ENCODE measurements at places on chromosomes 1 and 21. TPM values are rescaled to one million over a fixed set of nuclear protein-coding genes. Genes with fewer than 3 reads are reported as not detected.

RNF186 gene
- total RNA-seq: not detected

DNA sequence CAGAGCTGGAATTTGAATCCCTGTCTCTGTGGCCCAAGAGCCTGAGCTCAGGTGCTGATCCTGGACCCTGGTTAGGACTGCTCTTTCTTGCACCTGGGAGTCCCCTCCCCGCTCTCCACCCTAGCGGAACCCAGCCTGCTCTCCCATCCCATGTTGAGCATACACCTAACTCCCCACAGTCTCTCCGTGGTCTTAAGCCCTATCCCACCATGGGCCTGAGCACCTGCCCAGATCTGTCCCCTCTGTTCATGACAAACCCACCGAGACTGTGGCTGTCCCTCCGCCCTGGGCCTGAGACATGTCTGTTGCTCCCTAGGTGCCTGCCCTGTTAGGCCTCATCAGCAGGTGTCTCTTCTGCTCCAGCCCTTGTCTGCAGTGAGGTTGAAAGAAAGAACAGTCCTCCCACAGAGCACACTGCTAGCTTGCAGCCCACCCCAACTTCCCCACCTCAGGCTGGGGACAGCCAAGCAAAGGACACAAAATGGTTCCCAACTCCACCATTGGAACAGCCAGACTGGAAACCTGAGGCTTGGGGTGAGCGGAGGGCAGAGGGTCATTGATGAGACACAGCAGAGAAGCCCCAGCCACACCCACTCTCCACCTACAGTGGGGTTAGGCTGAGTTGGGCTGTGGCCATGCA, 118.5 kb downstream of the MATN1 start:
- DNase-seq: no peak

F3 gene
- 1.4 TPM for total RNA-seq

- DNase-seq: no peak
These were observed 31.4 kb downstream of the EPS15 start for GRCh38 chr1:51487628-51488027.

MSH4 gene
- 0.22 TPM for total RNA-seq

DNA sequence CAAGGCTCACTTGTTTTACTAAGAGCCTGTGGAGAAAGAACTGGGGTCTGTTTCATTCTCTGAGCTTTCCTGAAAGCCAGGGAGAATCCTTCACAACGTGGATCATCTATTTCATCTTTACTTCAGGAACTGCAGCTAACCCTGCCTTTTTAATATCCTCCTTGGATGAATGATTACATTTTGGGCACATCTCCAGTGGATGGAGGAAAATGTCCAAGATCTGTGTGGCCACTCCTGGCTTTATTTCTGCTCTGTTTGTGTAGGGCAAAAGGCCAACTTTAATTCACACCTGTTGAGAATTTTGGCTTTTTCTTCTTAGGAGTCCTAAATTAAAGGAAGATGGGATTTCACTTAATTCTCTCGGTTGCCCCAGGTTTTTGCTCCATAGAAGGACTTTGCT, 69.5 kb upstream of the CACNA1E start:
- DNase-seq: no peak

TRPM2 gene
- total RNA-seq: 0.22 TPM

DNA sequence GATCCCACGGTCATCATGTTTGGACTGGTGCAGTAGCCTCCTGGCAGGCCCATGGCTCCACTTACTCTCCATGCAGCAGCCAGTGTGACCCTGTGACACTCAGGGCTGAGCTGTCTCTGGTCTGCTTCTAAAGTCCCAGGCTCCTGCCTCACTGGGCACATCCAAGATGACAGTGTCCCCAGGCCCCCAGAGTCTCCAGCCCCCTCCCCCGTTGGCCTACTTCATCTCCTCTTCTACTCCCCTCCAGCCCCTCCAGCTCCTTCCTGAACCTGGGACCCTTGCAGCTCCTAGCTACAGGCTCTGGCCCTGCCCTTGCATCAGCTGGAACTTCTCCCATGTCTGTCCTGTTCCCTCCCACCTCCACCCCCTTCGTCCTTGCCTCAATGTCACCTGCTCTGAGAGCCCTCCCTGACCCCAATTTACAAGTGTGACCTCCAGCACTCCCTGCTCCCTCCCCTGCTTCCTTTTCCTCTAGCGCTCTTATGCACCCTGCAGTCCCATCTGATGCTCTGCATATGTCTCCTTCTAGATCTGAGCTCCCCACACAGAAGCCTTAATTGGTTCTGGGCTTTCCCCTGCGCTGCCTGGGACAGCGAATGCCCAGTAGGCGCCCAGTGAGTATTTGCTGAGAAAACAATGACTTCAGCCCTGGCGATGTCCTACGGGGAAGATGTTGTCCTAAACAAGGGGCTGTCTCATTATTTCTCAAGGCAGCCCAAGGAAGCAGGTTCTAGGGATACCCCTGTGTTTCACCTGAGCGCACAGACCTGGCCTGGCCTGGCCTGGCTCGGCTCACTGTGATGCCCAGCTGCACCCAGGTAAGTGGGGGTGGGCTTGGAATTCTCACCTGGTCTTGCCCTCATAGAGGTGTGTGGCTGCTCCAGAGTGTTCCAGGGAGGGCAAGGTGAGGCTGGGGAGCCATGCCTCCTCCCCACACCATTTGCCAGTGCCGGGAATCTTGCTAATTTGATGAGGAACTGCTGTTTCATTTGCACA, 600.6 kb downstream of the PTPRU start:
- no peak for DNase-seq

F5 gene
- not detected for total RNA-seq

Data from lung microvascular endothelial cell (primary cell).